ENCODE measurements at places on chromosomes 5 and 9.

- no peak for DNase-seq
These were observed 7.3 kb downstream of the NRARP start for GRCh38 chr9:137294681-137295237.

- DNase-seq = no peak
These were observed 27.0 kb downstream of the C5 start for GRCh38 chr9:121023064-121023463.

- no peak for DNase-seq
These were observed 150.1 kb downstream of the SLC28A3 start for GRCh38 chr9:84190411-84190810.

DNA sequence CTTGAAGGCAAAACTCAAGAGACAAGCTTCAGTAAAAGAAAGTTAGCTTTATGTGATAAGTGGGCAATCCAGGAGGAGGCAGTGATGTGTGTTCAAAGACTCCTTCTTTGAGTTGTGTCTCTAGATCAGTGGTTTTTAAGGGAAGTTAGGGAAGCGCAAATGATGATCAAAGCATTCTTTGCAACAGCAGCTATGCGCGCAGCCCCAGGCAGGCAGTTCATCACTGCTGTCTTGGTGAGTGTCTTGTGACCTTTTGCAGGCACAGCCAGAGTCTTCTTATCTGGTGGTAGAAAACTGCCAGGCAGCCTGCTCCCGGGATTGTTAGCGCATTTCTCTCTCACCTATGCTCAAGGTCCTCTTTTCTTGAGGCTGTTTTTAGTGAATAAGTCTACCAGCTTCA is 40.3 kb upstream of the CLK4 start:
- no peak for DNase-seq

GRCh38 chr9:129231759-129232158 is 53.7 kb upstream of the IER5L start:
- DNase-seq = no peak

GRCh38 chr9:8782237-8782636 is 982.7 kb upstream of the DMAC1 start:
- no peak for DNase-seq

- no peak for DNase-seq
These were observed 3.2 kb downstream of the MROH2B start for GRCh38 chr5:41067714-41068568.

DNA sequence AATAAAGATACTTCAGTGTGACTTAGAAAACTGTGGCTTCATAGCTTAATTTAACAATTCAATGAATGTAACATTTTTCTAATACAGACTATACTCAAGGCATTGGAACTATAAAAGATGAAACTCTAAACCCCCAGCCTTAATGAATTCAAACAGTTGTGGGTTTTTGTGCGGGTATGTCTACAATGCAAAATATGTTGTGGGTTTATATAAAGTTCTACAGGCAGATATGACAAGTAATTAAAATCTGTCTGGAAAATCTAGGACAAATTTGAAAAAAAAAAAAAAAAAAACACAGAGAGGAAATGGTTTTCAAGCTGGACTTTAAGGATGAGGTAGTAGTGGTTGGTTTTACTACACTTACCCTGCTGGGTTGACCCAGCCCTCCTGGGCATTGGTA is 467.5 kb upstream of the TLE4 start:
- DNase-seq = no peak

DNA sequence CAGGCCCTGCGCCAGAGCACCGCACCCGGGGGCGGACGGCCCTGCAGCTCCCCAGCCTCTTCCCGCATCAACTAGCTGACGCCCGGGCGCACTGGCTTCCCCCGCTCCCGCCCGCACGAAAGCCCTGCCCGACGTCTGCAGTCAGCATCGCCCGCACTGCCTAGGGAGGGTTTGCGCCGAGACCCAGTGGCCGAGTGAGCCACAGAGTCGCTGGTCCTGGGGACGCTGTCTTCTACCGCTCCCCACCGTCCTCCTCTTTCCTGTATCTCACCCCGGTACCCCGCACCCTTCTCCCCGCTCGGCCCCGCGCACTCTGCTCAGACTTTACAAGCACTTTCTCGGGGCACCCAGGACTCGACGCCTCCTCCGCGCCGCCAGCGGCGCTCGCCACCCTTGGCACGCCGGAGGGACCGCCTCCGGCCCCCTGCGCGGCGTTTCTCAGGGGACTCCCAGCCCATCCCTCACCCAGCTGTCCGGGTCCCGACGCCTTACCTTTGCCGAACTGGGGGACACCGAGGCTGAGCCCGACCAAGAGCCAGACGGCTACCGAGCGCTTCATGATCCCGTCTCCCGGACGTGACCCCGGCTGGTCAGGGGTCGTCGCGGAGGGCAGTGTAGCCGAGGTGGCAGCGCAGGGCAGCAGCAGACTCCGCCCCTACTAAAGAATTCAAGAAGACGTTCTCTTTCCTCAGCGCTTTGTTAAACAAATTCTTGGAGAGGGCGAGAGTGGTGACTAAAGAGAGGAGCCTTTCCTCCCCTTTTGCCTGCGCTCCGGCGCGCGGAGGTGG is 670 bp downstream of the EDIL3 start:
- DNase-seq = no peak

DNA sequence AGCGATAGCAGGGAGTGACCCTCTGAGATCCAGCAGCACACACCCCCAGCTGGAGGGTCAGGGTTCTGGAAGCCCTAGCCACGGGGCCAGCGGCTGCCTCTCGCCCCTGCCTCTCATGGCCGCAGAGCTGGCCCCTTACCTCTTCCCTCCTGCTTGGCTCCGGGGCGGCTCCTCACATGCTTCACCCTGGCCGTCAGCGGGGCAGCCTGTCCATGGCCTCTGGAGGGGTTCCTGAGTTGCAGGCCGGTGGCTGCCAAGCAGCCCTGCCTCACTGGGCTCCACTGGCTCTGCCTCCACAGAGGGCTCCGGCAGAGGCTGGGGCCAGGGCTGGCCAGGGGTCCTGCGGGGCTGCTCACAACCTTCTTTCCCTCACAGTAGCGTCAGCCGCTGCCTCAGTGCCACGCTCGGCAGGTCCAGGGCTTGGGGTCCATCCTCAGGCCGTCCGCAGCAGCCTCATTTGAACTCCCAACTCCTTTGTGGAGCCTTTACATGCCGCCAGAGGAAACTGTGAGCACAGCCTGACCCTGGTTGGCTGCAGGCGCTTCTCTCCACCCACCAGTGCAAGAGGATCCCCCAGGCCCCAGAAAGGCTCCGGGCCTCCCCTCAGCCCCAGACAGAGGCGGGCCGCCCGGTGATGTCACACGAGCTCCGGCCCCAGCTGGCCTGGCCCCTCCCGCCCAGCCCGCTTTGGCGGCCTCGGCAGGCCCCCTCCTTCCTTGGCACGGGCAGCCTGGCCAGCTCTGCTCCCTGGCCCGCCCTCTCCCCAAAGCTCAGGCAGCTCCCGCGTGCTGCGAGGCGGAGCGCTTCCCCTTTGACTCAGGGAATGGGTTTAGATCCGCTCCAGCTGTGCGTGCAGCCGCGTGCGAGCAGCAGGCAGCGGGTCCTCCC is at the start of gene ANGPTL2:
Gene ANGPTL2, minus strand, starts transcription at position 460 of the 888 bp plus-strand sequence. CDS start 13,904 bp downstream, outside the sequence.
- DNase-seq = no peak

GRCh38 chr9:34796924-34797323 is 87.0 kb upstream of the CCL21 start:
- no peak for DNase-seq

GRCh38 chr9:134617246-134617645 is 24.4 kb upstream of the COL5A1 start:
- no peak for DNase-seq

All from 8988T (cell line).